Skeletal muscle tissue (tissue), 5 donors: ENCODE measurements at places on chromosomes 16 and 17. TPM values are rescaled to one million over a fixed set of nuclear protein-coding genes. Genes with fewer than 3 reads are reported as not detected.

Gene PRSS33
- total RNA-seq = not detected

Gene WDR59
- total RNA-seq = 16.7 TPM

Gene C16orf92
- total RNA-seq = not detected

Gene TEKT3
- not detected for total RNA-seq

Gene RAMP2
- 16.2 TPM for total RNA-seq

Gene KRTAP1-5
- total RNA-seq = not detected

Gene MYO19
- 20.9 TPM for total RNA-seq

Gene KRT13
- total RNA-seq = not detected

Gene ARL5C
- total RNA-seq = under 0.01 TPM

Gene HASPIN
- 2.6 TPM for total RNA-seq

Gene HOXB1
- total RNA-seq = not detected

Gene CDT1
- total RNA-seq = 6.3 TPM

Gene RHBDL3
- 1.0 TPM for total RNA-seq
